Activated CD4-positive, alpha-beta T cell treated with anti-CD3 and anti-CD28 coated beads for 36 hours (primary cell): ENCODE measurements at places on chromosomes 11 and 22. TPM values are rescaled to one million over a fixed set of nuclear protein-coding genes. Genes with fewer than 3 reads are reported as not detected.

- no peaks in the 10 kb centered on the region for H3K36me3 ChIP-seq
- no peak overlapping the region for H3K27ac ChIP-seq
- no peak overlapping the region for H3K4me3 ChIP-seq
Observed at GRCh38 chr11:35878741-35879140, 65.1 kb upstream of the LDLRAD3 start.

DNA sequence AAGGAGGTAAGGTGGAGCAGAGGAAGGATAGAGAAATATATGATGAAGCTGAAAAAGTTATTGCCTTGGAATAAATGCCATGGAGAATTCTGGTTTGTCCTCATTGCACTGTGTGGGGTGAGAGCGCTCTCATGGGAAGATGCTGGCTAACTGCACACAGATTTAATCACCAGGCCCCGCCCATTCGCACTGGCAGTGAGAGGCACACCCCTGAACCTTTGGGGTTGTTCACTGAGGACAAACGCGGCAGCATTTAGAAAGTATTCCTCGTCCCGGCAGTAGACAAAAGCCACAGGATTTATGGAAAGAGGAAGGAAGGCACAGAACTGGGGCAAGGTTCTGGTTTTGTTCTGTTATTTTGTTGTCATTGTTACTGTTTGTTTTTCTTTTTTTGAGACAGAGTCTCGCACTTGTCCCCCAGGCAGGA lies 70.2 kb downstream of the MED15 start:
- DNase-seq: no peak
- peaks cover 44% of the 10 kb centered on the region for H3K36me3 ChIP-seq
- no peak overlapping the region for H3K4me3 ChIP-seq
- H3K27me3 ChIP-seq: no peaks in the 10 kb centered on the region

GRCh38 chr11:8335683-8336082 lies 72.0 kb upstream of the LMO1 start:
- no peak overlapping the region for H3K27ac ChIP-seq
- H3K4me1 ChIP-seq: peaks cover 5% of the 10 kb centered on the region
- no peak for DNase-seq
- H3K4me3 ChIP-seq: no peak overlapping the region
- no peaks in the 10 kb centered on the region for H3K36me3 ChIP-seq
- peaks cover 8% of the 10 kb centered on the region for H3K27me3 ChIP-seq

The KREMEN1 gene
- 0.11 TPM for total RNA-seq

- H3K36me3 ChIP-seq: no peaks in the 10 kb centered on the region
- H3K4me3 ChIP-seq: no peak overlapping the region
- no peaks in the 10 kb centered on the region for H3K4me1 ChIP-seq
Observed at GRCh38 chr11:130644187-130644586, 195.7 kb downstream of the ADAMTS15 start.

- no peak overlapping the region for H3K4me3 ChIP-seq
- H3K4me1 ChIP-seq: no peaks in the 10 kb centered on the region
- no peak for DNase-seq
- no peaks in the 10 kb centered on the region for H3K36me3 ChIP-seq
Observed at GRCh38 chr11:117580866-117581265, 216.2 kb downstream of the DSCAML1 start.

- H3K27me3 ChIP-seq: no peaks in the 10 kb centered on the region
- no peak overlapping the region for H3K27ac ChIP-seq
- H3K4me3 ChIP-seq: no peak overlapping the region
- H3K4me1 ChIP-seq: peaks cover 31% of the 10 kb centered on the region
Observed at GRCh38 chr11:123484448-123484847, 54.4 kb downstream of the GRAMD1B start.

The SLC43A3 gene
- total RNA-seq: 333 TPM

DNA sequence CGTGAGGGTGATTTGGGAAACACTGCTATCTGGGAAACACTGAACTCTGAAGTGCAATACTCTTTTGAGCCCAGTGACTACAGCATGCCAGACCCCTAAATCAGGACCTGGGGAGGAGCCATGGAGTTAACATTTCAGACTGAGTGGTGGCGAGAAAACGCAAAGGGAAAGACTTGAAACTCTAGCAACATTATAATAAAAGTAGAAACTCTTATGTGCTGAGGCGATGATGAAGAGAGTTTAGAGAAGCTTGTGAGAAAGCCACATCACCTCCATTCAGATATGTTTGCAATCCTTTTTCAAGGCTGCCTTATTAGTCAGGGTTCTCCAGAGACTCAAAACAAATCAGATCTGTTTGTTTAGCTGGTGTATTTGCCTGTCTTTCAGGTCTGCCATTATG lies 1.9 kb downstream of the FEN1 start:
- peak overlapping the region; percentile 38 for H3K4me3 ChIP-seq
- peaks cover 52% of the 10 kb centered on the region for H3K36me3 ChIP-seq
- no peak for DNase-seq
- H3K4me1 ChIP-seq: peaks cover 44% of the 10 kb centered on the region
- H3K27ac ChIP-seq: no peak overlapping the region

GRCh38 chr11:69981119-69981784 lies 96.9 kb upstream of the ANO1 start:
- H3K4me1 ChIP-seq: no peaks in the 10 kb centered on the region
- no peak overlapping the region for H3K4me3 ChIP-seq
- DNase-seq: no peak
- H3K27ac ChIP-seq: no peak overlapping the region

The FIBIN gene
- total RNA-seq: not detected
